Right ventricle myocardium inferior (tissue), 1 donor: ENCODE measurements at places on chromosomes 12 and 14. TPM values are rescaled to one million over a fixed set of nuclear protein-coding genes. Genes with fewer than 3 reads are reported as not detected.
A peak's percentile ranks its signal among the peaks of the same experiment; 100 is the strongest.

DNA sequence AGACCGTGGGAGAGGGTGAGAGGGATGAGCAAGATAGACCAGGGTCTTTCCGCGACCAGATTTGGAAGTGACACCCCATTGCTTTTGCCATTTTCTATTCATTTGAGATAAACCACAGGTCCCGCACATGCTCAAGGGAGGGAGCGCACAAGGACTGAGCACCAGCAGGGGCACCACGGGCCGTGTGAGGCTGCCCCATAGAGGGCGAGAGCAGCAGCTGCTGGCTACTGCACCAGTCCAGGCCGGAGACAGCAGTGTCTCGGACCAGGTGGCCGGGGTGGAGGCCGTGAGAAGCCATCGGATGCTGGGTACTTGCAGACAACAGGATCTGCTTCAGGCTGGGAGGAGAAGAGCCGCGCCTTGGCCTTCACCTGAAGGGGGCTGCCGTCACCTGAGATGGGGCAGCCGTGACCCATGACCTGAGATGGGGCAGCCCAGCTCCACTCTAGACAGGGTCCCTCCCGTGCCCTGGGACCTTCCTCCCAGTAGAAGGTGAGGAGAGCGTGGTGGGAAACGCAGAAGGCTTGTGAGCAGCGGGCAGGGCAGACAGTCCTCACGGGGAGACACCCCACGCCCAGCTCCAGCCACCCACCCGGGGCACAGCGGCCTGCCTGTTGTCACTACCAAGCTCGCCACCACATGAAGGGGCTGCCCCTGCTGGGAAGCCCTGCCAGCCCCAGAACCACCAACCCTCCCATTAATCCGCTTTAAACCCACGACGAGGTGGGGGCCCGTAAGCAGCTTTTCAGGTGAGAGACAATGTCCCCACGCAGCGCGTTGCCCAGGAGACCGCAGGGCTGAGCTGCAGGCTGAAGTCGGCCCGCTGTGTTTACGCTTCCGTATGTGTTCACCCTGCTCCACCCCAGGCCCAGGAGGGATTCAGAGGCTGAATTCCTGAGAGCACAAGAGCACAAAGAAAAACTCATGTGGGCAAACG is 61.7 kb upstream of the FBRSL1 start:
- DNase-seq = no peak

GRCh38 chr14:94103554-94104150 is 6.9 kb upstream of the IFI27 start:
- DNase-seq = no peak

GRCh38 chr12:612886-613285 is 50.4 kb downstream of the NINJ2 start:
- DNase-seq = no peak

- DNase-seq = no peak
Observed at GRCh38 chr12:31325524-31325875, 450 bp downstream of the SINHCAF start.

GRCh38 chr14:39812532-39813320 is 380.5 kb upstream of the FBXO33 start:
- DNase-seq = no peak

DNA sequence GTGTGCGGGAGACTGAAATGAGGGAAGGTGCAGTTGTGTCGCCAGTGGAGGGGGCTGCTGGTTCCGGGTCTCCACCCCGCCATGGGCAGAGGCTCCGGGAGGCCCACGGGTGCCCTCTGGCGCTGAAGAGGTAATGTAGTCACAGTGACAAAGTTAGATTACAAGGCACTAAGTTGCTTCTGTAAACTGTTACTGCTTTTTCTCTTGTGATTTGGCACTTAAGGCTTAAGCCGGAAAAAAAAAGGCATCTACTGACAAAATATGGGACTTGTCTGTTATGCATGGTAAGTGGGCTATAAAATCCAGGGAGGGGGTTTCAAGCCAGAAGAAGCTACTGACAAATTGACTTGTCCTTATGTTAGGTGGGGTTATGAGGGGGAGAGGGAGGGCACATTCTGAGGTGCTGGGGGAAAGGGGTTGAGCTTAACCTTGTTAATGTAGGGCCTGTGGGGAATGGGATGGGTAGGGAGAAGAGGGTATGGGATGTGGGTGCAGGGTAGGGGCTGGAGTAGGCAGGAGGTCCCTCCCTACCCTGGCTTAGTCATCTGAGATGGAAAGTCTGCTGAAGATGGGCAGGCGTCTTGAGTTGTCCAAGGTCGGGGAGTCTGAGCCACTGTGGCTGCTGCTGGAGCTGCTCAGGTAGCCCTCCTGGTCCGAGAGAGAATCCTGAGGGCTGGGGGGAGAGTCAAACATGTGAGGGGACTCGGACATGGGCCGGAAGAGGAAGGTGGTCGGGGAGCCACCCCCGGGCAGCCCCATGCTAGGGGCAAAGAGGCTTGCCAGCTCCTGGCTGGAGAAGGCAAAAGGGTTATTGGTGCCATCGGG is 3.7 kb downstream of the ZFP36L1 start:
- peak; percentile 92 for DNase-seq

GRCh38 chr14:93112891-93113677 is 2.6 kb downstream of the ITPK1 start:
- peak; percentile 88 for DNase-seq

GRCh38 chr12:4287325-4288211 is 14.0 kb downstream of the CCND2 start:
- DNase-seq = no peak

- DNase-seq = no peak
Observed at GRCh38 chr12:120474616-120474960, 5.0 kb upstream of the SRSF9 start.

DNA sequence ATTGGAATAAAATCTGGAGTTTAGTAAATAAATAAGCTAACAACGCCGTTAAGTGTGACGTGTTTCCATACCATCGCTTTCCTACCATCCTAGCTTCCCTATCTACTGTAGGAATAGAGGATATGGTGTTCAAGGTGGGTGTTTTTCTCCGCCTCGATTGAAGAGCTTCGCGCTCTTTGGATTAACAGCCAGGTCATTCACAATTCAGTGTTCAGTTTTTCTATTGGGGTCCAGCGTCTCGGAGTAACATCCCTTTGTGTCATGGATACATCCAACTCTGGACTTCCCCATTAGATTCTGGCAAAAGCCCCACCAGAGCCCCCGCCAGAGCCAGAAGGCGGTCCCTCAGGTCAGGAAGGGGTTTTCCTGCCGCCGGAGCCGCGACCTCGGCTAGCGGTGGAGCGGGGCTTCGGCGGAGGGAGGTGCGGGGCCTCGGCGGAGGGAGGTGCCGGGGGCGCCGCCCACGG is 1.2 kb upstream of the SRGAP1 start:
- no peak for DNase-seq

- DNase-seq = peak; percentile 74
Observed at GRCh38 chr14:100539003-100539660, 48.1 kb downstream of the BEGAIN start.

DNA sequence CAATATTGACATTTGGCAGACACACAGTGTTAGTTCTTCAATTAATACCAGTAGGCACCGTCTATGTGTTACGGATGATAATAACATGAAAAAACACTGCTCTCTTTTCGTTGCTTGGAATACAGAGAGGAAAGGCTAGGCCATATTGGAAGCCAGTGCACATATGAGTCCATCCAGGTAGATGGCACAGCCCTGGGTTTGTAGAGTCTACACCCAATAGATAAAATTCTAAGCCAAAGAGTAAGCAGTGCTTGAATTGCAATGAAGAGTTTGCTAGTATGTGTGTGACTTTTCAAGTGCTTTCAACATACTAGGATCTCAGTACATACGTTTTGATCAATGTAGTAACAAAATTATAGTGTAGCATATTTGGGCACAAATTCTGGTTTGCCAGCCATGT is 243.3 kb upstream of the AVPR1A start:
- no peak for DNase-seq

DNA sequence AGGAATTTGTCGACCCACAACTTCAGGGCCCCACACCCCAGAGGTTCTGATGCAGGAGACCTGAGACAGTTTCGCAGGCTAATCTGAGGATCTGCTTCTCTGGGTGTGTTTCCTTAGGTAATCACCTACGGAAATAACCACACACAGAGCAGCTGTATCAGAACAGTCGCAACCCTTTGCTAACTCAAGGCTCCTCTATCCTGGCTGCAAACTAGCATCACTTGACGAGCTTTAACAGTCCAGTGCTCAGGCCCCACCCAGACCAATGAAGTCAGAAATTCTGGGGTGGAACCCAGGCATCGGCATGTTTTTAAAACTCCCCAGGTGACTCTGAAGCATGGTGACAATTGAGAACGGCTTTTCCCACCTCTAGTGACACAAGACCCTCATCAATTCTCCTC is 20.7 kb downstream of the SLC7A7 start:
- DNase-seq = no peak

GRCh38 chr12:4220536-4221257 is 52.9 kb upstream of the CCND2 start:
- no peak for DNase-seq

DNA sequence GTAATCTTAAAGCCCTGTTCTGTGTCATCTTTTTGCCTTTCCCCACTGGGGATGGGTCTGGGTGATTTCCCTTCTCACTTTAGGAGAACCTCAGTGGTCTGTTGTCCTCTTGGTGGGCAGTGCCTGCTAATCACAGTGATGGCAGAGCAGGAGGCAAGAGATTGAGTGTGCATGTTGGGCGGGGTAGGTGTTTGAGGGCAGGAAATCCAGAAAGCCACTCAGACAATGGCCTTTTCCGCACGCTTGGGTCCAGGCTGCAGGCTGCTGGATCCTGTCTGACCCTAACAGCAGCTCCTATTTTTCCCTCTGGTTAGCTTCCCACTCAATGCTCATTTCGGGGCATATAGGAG is 13.7 kb upstream of the ITGA5 start:
- DNase-seq = no peak

DNA sequence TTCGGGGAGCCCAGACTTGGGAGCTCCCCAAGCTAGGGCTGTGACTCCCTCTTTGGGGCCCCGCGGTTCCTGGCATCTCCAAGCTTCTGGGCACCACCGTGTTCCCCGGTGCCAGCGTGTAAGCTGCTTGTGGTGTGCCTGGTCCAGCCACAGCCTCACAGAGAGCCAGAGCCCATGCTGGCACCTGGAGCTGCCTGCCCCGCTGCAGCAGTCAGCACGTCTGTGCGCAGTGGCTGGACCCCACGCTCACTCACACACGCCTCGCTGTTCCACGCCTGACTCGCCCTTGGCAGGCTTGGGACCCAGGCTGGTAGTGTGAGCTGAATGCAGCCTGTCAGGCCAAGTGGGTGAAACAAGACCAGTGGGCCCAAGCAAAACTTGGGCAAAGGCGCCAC is 34.5 kb downstream of the APAF1 start:
- DNase-seq = peak; percentile 68

Gene RHEBL1
- 0.41 TPM for total RNA-seq

Gene OTOGL
- total RNA-seq = 0.38 TPM

Gene TAS2R7
- total RNA-seq = not detected

Gene PPFIBP1
- 330 TPM for total RNA-seq

Gene KIF5A
- total RNA-seq = 0.05 TPM
